ENCODE measurements at places on chromosomes 3 and 15.

- peak; percentile 92 for DNase-seq
Measured at GRCh38 chr3:50316657-50317242, 5.8 kb downstream of the HYAL2 start.

- no peak for DNase-seq
Measured at GRCh38 chr3:71906976-71907375, 122.0 kb upstream of the PROK2 start.

DNA sequence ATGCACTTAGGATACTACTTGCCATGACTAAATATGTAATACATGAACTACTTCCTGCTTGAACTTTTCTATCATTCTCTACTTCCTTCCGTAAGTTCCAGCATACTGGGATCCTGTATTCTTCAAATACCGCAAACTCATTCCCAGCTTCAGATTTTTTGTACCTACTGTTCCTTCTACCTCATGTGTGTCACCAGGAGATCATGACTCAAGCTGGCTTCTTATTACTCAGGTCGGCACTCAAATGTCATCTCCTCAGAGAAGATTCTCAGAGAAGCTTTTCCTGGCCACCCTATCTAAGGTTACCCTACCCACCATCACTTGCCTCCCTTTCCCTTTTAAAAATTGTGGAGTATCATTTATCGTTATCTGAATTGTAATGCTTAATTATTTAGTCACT is 66.7 kb downstream of the RFX7 start:
- DNase-seq, result no peak

DNA sequence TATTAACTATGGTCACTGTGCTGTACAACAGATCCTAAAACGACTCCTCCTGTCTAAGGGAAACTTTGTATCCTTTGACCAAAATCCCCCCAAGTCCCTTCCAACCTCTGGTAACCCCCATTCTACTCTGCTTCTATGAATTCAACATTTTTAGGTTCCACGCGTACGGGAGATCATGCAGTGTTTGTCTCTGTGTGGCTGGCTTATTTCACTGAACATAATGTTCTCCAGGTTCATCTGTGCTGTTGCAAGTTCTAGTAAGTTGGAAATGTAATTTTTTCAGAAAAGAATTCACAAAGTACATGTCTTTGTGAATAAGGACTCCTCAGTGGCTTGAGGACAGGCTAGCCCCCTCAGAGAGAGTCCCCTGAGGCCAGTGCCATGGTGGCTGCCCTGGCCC is 66.1 kb downstream of the ATP10A start:
- no peak for DNase-seq

- DNase-seq, result no peak
Measured at GRCh38 chr15:53462651-53463050, 296.8 kb downstream of the WDR72 start.

- DNase-seq, result no peak
Measured at GRCh38 chr15:101578443-101578894, 73.7 kb downstream of the TM2D3 start.

DNA sequence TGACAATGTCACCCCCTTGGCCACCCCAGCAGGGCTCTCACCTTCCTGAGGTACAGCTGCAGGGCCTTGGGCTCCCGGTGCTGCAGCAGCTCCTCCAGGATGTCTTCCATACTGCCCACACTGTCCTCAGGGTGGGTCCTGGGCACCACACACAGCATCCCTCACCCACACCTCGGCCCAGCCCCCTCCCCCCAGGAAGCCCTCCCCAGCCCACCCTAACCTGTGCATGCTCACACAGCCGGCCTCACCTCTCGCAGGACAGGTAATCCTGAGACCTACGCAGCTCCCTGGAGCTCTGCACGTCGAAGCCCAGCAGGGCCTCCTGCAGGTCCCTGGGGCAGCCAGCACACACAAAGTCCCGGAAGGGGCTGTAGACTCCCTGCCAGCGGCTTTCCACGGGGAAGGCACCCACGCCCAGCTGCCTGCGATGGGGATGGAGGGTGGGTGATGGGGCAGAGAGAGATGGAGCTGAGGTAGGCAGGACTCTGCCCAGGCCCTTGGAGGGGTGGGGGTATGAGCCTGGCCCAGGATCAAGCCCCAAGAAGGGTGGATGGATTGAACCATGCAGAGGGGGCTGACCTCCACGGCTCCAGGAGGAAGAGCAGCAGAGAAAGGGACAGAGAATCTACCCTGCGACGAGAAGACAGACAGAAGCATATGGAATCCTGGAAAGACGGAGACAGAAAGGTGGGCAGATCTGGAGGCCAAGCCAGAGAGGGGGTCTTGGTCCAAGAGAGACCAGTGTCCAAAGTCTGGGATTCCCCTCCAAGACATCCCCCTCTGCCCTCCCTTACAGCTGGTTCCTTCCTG is 16.7 kb downstream of the ALS2CL start:
- DNase-seq, result no peak

GRCh38 chr3:4491855-4492207 is 1.3 kb upstream of the ITPR1 start:
- DNase-seq, result no peak

- no peak for DNase-seq
Measured at GRCh38 chr3:97721446-97721845, 43.1 kb upstream of the ARL6 start.

- DNase-seq, result no peak
Measured at GRCh38 chr3:129448186-129448895, 8.3 kb downstream of the IFT122 start.

GRCh38 chr3:132654721-132655120 is 4.9 kb downstream of the ACAD11 start:
- DNase-seq, result no peak

DNA sequence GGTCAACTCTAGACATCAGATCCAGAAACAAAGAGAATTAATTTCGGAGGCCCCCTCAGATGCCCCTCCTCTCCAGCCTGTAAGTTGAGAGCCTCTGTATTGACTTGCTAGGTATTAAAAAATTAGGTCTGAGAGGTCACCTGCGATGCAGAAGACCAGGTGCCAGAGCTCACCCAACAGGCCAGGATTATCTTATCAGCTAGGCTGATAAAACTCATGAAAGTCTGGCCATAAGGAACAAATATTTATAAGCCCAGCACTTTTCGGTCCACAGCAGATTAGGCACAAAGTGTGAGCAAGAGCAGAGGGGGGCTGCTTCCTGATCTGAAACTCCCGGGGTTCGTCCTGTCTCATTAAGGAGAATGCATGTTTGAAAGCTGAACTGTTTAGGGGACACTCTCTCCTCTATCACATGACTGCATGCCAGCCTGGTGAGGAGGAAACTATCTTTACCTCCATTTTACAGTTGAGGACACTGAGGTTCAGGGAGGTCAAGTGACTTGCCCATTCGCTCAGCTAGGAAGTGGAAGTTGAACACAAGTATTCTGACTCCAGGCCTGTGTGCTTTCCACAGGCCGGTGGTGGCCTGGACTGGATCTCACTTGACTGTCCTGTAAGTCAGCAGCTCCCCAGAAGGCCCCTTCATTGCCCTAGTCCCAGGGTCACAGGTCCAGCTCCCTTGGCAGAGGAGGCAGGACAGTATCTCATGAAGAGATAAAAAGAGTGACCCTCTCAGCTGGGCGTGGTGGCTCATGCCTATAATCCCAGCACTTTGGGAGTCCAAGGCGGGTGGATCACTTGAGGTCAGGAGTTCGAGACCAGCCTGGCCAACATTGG is 39.6 kb upstream of the MAGEF1 start:
- no peak for DNase-seq

GRCh38 chr3:169332310-169332709 is 331.2 kb downstream of the MECOM start:
- DNase-seq, result no peak

GRCh38 chr15:66942649-66943390 is 122.6 kb upstream of the SMAD3 start:
- DNase-seq, result no peak

DNA sequence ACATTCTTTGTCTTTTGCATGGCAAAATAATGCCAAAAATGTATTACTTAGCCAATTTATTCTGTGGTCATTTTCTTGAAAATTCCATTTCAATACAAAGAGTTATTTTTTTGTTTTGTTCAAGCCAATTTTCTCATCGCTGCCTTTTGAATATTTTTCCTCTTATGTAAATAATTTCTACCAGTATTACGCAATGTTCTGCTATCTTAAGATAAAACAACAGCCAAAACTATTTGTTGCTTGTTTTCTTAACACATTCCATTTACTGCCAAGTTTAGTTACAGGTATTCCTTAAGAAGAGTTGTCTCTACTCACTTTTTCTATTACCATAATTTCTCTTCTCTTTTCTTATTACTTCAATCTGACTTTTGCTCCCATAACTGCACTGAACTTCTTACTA is 163.1 kb downstream of the ROBO1 start:
- DNase-seq, result no peak

Data from epithelial cell of prostate (primary cell).